ENCODE measurements at places on chromosomes 11 and 22.
A peak's percentile ranks its signal among the peaks of the same experiment; 100 is the strongest.

GRCh38 chr11:3962406-3962840, 107.0 kb downstream of the STIM1 start:
- DNase-seq: no peak

DNA sequence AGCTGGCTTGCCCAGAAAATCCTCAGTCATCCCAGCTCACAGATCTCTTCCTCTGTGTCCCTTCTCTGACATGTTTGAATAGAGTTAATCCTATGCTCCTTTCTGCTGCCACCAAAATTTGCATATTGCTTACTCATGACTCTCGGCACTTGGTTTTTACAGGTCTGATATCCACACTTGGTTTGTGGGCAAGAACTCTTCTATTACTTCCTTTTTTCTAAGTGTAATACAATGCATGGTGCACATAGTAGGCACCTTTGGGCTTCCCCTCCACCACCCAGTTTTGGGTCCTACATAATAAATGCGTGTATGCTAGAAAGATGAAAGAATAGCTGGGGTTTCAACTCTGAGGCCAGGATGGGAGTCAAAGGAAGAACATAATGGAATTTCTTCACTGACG, 69.7 kb upstream of the GRK3 start:
- no peak for DNase-seq

GRCh38 chr11:8329847-8330361, 66.2 kb upstream of the LMO1 start:
- DNase-seq: no peak

DNA sequence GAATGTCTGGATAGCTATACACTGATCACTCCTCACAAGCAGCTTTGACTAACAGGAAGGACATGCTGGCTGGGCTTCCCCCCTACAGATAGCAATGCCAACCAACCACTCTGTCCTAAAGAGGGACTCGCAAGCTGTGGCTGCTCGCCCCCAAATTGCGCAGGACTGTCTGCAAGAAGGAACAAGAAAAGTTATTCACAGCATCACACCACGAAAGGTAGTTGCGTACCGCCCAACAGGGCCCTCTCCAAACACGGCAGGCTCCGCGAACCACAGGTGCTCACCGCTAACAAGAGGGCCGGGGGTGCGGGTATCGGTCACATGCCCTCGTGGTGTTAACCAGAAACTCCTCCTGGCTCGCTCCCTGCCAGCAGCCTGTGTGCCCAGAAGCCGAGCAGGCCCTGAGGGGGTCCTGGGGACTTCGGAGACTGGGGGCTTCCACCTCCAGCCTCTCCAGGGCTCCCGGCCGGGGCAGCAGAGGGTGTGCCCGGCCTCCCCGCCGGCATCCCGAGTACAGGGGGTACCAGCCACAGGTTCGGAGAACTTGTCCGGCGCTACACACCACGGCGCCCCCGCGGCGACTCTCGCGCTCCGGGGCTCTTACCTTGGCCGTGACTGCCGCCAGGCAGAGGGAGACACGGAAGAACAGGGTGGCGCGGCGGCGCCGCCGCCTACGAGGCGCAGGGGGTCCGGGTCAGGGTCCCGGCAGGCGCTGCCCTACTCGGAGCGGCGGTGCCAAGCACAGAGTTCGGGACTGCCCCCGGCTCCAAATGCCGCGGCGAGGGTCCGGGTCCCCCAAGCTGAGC, 682 bp downstream of the LARGE1 start:
- peak; percentile 27 for DNase-seq

GRCh38 chr11:106442032-106442431, 364.6 kb downstream of the AASDHPPT start:
- no peak for DNase-seq

DNA sequence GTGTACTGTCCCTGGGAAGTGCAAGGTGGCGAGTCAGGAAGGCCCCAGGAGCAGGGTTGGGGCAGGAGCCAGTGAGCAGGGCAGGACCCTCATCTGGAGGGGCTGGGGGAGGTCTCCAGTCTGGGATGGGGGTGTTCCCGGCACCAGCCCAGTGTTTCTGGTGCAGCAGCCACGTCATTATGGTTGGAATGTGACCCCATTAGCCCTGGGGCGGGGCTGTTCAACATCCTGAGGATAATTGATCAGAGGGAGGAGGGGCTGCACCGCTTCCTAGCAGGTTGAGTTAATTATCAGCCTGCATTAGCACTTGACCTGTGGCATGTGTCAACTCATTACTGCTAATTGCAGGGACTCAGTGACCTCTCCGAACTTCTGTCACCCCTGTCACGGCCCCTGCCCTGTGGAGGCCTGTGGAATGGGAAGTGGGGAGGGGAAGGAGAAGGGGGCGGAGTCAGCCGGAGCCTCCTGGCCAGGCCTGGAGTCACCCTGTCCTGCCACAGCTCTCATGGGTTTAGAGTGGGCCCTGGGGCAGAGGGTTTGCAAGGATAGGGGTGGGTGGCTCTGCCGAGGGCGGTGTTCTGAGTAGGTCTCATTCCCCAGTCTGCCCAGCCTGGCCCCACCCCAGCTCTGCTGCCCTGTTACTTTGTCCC, 52.8 kb upstream of the CCDC188 start:
- no peak for DNase-seq

DNA sequence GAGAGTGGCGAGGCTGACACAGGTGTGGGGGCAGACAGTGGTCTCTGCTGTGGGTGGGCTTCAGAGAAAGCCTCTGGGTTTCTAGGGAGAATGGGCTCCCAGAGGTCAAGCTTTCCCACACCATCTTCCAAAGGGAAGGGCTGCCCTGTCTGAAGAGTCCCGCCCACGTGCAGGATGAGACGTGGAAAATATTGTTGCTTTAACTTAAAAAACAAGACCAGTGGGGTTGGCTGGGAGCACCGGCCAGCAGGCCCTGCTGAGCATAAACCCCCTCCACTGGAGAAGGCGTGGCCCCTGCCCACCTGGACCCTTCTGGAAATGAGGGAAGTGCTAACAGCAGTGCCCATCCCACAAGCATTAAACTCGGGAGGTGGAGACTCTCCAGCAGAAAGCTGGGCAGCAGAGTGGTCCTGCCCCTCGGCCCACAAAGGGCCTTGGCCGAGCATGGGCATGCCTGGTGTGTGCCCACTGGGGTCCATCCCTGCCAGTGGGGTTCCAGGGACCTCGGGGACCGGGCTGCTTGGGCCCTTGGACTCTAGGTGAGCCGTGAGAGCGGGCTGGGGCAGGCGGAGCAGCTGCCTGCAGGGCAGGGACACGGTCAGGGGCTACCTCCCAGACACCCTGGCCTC, 15.4 kb downstream of the SELENOO start:
- no peak for DNase-seq

GRCh38 chr11:69438286-69438920, 43.1 kb upstream of the LINC01488 start:
- no peak for DNase-seq

GRCh38 chr11:111105566-111105965, 140.0 kb upstream of the POU2AF2 start:
- no peak for DNase-seq

- no peak for DNase-seq
These were observed 17.8 kb upstream of the PIM3 start for GRCh38 chr22:49942565-49943404.

DNA sequence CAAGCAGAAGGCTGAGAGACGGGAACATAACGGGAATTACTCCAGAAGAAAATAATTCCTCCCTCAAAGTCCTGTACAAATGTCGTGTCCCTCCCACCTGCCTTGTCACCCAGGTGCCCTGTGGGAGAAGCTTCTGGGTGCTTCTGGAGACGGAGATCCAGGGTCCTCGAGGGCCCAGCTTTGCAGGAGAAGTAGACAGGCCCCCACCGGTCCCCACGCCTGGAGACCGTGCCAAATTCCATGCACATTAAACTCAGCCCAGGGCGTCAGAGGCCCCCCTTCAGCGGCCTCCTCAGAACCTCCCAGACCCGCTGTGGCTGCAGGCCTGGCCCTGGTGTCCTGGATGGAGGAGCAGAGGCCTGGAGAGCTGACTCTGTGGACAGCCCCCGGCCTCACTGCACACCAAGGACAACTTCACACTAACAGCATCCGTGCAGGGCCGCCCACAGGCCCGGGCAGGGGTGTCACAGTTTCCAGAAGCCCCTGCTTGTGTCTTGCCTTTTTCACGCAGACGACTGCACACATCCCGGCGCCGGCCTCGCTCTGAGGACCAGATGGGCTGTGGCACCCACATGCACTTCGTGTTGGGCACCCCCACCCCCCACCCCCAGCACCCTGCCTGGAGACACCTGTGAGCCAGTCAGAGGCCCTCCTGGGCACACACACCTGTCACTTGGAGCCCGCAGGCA, 734.3 kb downstream of the BRD1 start:
- peak; percentile 30 for DNase-seq

DNA sequence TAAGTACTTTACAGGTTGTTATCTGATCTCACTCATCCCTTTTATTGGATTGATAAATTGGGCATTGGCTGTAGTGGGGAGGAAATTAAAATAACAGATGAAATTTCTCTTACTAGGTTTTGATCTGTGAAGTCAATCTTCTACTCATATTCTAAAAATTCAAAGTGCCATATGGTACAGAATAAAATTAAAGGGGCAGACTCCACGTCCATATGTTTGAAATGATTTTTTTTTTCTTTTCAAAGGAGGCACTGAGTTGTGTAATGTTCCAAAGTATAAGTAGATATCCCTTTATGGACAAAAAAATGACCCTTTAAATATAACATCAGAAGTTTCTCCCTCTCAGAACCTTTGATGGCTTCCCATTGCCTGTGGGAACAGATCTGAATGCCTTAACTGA, 207.4 kb downstream of the DBX1 start:
- DNase-seq: no peak

DNA sequence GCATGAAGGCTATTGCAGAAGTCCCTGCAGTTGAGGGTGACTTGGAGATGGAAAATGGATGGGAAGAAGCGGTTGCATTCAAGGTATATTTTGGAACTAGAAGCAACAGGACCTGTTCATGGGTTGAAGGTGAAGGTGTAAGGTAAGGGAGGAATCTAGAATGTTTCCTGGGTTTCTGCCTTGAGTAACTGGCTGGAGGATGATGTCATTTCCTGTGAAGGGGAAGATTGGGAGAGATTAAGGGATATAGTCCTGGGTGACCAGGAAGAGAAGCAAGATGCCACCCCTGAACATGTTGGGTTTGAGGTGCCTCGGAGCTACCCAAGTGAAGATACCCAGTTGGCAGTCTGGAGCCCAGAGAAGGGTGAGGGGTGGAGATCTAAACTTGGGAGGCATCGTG, 12.1 kb upstream of the MOGAT2 start:
- no peak for DNase-seq

- DNase-seq: no peak
These were observed 28.5 kb downstream of the LRRC74B start for GRCh38 chr22:21074102-21074715.

DNA sequence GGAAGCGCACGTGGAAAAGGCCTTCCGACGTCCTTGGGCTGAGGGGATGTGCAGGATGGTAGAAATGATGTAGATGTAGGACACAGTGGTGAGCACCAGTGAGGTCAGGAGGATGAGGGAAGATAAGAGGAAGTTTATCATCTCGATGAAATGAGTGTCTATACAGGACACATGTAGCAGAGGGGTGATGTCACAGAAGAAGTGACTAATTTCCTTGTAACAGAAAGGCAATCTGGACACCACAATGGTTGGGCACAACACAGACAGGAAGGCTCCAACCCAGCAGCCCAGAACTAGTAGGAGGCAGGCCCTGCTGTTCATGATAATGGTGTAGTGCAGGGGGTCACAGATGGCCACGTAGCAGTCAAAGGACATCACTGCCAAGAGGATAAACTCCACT, 35.0 kb upstream of the OR6M1 start:
- no peak for DNase-seq

GRCh38 chr11:102767800-102768199, 12.6 kb downstream of the MMP10 start:
- no peak for DNase-seq

DNA sequence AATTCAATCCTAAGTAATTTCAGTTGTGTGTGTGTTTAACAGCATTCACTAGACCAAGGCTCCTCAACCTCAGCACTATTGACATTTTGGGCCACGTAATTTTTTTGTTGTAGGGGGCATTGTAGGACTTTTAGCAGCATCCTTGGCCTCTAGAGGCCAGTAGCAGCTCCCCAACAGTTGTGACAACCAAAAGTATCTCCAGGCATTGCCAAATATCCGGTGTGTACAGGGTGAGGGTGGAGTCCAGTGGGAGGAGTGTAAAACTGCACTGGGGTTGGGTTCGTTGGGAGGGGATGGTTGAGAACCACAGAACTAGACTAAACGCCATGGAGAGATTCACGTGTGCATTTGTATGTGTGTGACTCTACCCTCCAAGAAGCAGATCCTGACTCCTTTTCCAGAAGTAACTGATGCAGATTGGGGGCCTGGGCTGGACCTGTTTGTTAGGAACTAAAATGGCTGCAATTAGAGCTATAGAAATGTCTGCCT, 5.9 kb upstream of the PHF21A start:
- peak; percentile 31 for DNase-seq

DNA sequence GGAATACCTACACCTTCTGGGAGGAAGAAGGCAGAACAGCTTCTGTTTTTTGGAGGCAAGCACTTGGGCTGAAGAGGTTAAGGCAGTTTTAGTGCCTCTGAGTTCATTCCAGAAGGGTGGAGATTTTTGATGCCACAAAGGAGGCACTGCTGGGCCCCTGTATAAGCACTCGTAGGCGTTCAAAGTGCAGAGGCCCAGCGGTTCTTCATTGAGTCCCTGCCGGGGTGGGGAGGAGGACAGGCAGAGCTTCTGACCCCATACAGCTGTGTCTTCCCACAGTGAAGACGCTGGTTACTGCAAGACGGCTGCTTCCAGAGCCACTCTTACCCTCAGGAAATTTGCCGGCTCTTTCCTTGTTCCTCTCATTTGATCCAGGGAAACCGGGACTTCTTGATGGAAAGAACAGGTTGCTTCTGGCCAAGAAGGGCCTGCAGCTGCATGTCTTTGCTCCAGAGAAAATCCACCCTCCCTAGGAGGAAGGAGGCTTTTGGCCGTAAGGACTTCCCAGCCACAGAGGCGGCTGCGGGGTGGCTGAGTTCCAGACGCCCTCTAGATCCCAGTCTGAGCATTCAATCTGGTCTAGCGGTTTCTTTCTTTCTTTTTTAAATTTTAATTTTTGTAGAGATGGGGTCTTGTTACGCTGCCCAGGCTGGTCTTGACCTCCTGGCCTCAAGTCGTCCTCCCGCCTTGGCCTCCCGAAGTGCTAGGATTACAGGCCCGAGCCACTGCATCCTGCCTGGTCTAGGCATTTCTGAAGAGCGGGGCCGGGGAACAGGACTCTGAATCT, 9.4 kb downstream of the ADAMTS15 start:
- no peak for DNase-seq

- peak; percentile 11 for DNase-seq
These were observed 711 bp downstream of the FDX1 start for GRCh38 chr11:110430267-110431050.

GRCh38 chr22:19898831-19899567, 42.6 kb upstream of the COMT start:
- DNase-seq: no peak

- DNase-seq: no peak
These were observed 16.5 kb upstream of the FXYD2 start for GRCh38 chr11:117840881-117841550.

GRCh38 chr22:49017482-49018329, 810.0 kb downstream of the BRD1 start:
- DNase-seq: no peak

Measured in SK-N-DZ (cell line).